ENCODE measurements at places on chromosomes 3 and 15.

- DNase-seq, result no peak
Measured at GRCh38 chr15:27398631-27399161, 427.7 kb downstream of the GABRG3 start.

GRCh38 chr15:31305796-31306425 lies 20.7 kb upstream of the KLF13 start:
- no peak for DNase-seq

DNA sequence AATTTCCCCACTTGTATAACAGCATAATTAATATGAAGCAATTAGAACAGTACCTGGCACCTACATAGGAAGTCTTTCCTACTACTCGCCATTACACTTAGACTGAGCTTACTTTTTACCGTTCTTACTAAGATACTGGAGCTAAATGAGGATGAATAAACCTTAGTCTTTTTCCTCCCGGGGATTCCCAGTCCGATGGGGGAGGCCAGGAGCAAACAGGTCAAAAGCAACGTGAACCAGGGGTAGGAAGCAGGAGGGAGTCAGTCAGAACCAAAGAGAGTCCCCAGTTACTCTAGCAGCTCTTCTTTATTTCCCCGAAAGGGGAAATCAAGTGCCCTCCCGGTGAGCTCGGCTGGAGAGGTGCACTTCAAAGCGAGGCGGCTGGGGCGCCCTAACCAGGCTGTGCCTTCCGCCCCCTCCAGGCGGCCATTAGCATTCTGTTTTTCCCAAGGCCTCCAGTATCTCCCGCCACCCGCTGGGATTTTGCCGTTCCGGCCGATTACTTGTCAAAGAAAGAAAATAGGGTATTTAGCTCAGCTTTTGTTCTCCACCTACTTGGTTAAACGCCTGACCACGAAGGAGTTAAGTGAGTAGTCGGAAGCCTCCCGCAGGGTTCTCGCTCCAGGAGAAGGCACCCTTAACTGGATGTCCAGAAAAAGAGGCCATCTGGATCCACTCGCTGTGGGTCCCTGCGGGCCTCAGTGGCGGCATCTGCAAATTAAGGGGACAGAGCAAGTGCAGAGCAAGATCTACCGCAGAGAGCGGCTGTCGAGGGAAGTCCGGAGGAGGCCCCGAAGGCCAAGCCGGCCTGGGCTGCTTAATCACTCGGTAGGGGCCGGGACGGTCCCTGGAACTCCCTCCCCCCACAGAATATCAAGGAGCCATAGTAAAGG lies 6.3 kb upstream of the EOMES start:
- DNase-seq, result no peak

- DNase-seq, result no peak
Measured at GRCh38 chr15:65908876-65909275, 39.6 kb downstream of the RAB11A start.

GRCh38 chr15:28911310-28911931 lies 25.6 kb downstream of the APBA2 start:
- DNase-seq, result no peak

DNA sequence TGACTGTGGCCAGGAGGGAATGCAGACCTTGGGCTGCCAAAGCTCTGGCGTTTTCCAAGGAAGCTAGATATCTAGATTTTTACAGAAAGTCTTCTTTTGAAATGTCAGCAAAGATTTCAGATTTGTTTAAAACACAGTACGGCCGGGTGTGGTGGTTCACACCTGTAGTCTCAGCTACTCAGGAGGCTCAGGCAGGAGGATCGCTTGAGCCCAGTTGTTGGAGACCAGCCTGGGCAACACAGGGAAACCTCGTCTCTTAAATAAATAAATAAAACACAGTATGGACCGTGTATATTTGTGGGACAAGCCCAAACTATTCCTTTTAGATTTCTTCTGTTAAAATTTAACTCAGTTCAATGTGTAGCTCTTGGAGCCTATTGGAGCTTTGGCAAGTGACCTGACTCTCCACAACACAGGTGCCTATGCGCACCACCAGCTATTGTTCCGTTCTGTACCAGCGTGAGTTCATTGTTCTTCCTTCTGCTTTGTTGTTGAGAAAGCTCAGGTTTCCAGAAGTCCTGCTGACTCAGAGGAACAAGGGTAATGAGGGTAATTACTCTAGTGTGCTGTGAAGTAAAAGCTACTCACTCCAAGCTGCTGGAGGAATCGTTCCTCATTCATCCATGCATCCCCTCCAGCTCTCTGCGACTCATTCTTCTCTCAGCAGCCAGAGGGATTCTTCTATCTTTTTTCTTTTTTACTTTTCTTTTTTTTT lies 73.1 kb upstream of the SLC6A6 start:
- no peak for DNase-seq

DNA sequence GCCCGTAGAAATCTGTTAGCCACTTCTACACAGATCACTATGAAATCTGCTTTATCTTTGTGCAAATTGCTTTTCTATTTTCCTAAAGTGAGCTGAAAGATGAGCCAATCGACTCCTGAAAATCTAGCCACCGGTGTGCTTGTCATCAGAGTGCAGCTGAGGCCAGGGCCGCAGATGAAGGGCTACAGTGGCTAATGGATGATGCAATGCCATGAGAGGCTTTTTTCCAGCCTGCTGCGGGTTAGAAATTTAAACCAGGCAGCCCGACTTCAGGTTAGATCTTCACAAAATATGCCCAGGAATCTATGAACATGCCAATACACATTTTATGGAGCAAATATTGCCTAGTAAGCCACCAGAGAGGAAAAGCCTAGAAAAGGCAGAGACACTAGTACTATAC lies 948.2 kb upstream of the CFAP20DC start:
- DNase-seq, result no peak

DNA sequence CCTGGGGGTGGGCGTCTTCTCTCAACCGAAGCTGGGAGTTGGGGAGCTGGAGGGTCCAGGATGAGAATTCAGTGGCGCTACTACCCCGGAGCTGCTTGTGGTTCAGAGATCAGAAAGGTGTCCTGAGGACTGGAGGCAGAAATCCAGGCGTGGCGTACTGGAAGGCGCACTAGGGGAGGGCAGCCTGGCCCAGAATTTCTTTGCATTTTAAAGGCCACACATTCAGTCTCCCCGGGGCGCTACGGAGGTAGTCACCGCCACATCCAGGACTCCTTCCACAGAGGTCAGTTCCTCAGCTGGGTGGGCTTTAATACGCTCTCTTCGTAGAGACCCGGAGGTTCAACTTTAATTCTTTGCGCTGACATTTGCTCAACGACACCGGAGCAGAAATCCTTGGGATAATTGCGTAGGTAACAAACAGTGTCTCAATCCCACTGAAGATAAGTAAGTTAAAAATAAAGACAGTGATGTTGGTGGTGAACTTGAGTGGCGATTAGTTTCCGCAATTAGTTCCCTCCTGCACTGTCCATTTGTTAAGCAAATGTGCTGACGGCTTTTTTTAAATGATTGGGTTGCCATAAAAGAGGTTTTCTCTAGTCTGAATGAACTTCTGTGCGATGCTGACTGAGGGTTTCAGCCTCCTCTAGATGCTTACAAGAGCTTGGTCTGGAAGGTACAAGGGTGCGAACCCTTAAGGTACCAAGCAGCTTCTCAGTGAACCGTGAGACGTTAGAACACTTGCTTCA lies 535 bp downstream of the MCTP2 start:
- DNase-seq, result no peak
